ENCODE measurements at places on chromosomes 11 and 22.

DNA sequence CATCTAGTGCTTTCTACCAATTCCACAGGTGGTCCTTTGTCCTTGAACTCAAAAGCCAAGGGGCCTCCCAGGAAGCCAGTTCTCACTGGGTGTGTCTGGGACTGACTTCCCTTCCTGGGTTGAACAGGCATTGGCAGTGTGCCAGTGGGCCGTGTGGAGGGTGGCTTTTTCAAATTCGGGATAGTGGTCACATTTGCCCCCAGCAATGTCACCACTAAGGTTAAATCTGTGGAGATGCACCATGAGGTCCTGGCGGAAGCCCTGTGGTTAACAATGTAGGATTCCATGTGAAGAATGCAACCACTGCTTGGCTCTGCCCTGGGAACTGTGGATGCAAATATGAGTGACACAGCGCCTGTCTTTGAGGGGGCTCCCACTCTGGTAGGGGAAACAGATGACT is 53.2 kb upstream of the MTNR1B start:
- DNase-seq = no peak

DNA sequence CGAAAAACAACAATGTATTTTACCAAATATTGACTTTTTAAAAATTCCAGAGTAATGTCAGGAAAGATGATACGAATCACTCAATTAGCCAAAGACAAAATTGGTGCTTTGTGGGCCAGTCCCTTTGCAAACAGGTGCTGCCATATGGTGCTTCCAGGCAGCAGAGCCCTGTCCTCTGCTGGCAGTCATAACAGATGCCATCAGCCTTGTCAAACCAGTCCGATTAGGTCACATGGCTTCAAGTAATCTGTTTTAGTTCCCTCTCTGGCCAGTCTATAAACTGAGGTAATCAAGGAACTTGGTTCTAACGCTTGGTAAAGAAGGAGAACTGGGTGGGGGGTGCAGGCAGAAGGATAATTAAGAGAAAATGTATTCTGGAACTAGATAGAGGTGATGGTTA is 49.1 kb upstream of the CAPRIN1 start:
- no peak for DNase-seq

DNA sequence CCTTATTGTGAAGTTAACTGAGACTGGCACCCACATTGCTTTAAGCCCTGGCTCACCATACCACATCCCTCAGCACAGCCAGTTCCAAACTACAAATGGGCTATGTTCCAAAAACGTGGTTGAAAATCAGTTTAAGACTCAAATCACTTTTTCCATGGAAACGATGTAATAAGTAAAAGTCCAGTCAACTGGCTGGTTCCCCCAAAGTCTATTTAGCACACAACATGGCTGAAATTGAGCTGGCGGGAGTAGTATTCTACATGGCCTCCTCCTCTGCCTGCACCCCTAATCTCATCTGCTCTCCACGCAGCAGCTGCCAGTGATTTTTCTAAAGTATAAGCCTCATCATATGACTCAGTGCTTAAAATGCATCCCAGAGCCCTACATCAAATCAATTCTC is 40.9 kb upstream of the BIRC3 start:
- DNase-seq = no peak

GRCh38 chr11:116224889-116225200 is 547.9 kb downstream of the BUD13 start:
- DNase-seq = no peak

- no peak for DNase-seq
Measured at GRCh38 chr11:66289548-66290329, 796 bp upstream of the YIF1A start.

DNA sequence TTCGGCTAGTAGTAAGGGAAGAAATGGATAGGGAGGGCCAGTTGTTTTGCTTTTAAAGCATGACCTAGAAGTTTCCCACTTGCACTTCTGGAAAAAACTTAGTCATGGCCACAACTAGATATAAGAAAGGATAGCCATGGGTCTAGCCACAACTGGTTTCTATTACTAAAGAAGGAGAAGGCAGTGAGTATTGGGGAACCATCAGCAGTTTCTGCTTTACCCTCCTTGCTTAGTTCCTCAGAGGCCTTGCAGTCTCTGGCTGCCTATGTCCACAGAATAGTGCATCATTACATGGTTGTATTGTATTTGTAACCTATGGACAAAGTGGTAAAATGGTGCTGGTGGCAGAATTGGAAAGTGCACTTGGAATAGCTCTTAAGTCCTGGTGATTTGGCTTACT is 35.6 kb downstream of the NXPE1 start:
- DNase-seq = no peak

GRCh38 chr11:70788248-70789022 is 390.1 kb downstream of the CTTN start:
- no peak for DNase-seq

GRCh38 chr11:61021661-61022212 is 50.3 kb downstream of the CD6 start:
- no peak for DNase-seq

- DNase-seq = no peak
Measured at GRCh38 chr11:45927684-45928413, 5.4 kb downstream of the LARGE2 start.

GRCh38 chr11:6387811-6388599 is 2.3 kb upstream of the SMPD1 start:
- DNase-seq = no peak

DNA sequence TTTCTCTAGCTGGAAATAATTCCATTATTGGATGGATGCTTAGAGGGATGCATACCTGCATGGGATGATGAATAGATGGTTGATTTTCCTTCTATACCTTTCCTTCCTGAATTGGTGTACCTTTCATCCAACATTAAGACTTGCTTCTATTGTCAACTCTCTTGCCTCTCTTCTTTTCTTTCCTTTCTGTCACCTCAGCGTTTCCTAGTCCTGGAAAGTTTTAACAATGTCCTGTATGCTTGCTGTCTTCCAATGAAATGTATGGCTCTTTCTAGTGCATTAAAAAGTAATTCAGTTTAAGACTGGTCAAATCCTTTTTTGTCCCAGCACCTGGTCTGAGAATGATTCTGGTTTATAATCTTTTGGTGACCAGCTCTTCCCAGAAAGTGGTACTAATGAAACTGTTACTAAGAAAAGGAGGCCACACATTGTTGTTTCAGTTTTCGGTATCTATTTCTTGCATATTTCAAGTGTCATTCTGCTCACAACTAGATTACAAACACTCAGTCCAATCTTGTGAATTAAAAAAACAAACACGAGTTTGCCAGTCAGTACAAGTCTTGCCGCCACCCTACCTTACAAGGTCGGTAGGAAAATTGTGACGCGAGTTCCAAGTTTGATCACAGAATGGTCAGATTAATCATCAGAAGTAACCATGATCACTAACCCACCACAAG is 8.0 kb downstream of the POU2AF1 start:
- no peak for DNase-seq

- DNase-seq = no peak
Measured at GRCh38 chr22:49327411-49328117, 500.1 kb downstream of the BRD1 start.

- peak; percentile 33 for DNase-seq
Measured at GRCh38 chr22:38567531-38568285, 2.3 kb downstream of the DMC1 start.

- DNase-seq = no peak
Measured at GRCh38 chr11:111718436-111718835, 47.8 kb downstream of the PPP2R1B start.

- DNase-seq = no peak
Measured at GRCh38 chr11:119056421-119056999, 495 bp downstream of the HYOU1 start.

GRCh38 chr22:38403812-38404211 is 51.2 kb downstream of the KCNJ4 start:
- DNase-seq = no peak
